Cortex of kidney (tissue), 1 donor: ENCODE measurements at places on chromosomes 3 and 15.

GRCh38 chr15:70199540-70200410 lies 102.1 kb upstream of the TLE3 start:
- DNase-seq, result no peak

DNA sequence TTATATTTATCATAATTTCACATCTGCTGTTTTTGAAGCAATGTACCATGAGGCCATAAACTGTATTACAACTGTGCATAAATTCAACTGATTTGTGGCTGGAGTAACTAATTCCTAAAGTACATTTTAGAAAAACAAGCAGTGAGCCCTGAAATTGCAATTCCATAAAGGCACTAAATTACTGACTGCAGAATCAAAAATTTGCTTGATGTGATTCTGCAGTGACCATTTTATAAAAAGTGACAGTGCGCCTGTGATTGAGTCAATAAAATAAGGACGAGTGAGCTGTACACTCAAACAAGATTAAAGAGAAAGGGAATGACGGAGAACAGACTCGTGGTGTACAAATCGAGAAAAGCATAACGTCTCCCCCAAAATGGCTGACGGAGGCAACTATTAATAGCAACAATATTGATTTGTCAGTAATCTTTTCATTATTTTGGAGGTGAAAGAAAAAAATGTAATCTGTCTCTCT lies 121.4 kb upstream of the MEIS2 start:
- DNase-seq, result no peak

- DNase-seq, result no peak
These were observed 38.9 kb upstream of the SSR3 start for GRCh38 chr3:156593814-156594213.

- DNase-seq, result no peak
These were observed 413.5 kb downstream of the MECOM start for GRCh38 chr3:169250000-169250399.

DNA sequence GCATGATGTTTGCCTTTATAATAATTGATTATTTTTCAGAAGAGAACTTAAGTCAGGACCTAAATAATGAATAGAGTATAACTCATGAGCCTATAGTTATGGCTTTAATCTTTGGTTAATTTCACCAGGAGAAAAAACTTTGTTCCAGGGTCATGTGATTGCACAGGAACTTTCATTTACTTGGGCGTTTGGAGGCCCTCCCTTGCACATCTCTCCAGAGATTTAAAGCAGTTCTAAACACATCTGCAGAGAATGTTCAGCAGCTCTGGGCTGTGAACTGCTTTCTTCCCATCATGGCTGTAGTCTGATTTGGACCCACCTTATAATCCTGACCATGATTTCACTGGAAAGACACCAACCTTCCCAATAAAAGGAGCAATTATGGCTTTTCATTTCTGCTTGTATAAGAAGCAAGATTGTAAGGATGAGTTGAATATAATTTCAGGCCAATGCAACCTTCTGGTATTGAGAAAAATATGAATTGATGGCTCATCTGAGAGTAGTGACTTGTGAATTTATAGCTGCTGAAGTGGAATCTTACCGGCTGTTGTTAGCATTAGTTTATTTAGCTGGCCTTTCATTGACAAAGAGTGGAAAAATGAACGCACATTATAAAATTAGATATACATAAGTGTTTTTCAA lies 80.9 kb upstream of the PRTG start:
- DNase-seq, result no peak

GRCh38 chr3:194998417-194998816 lies 272.5 kb downstream of the XXYLT1 start:
- DNase-seq, result no peak

GRCh38 chr15:32675466-32675865 lies 34.0 kb downstream of the SCG5 start:
- DNase-seq, result no peak

DNA sequence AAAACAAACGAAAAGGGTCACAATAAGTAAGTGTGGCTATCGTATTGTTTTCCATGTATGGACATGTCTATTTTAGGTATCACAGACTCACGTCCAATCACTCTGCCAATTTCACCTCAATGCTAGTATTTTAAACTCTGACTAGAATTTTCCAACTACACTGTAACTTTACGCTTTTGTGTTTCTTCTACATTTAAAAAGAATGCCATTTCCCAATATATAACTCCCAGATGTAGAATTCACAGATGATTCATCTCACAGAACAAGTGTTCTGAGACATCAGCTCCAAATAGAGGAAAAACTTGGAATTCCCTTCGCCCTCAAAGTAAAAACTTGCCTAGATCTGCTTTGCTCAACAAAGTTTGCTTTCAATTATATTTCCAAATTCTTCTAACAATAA lies 14.2 kb downstream of the LRIG1 start:
- no peak for DNase-seq

- DNase-seq, result no peak
These were observed 57.6 kb upstream of the ATP11B start for GRCh38 chr3:182735672-182736071.

- no peak for DNase-seq
These were observed 37.0 kb downstream of the HDGFL3 start for GRCh38 chr15:83170474-83171165.

DNA sequence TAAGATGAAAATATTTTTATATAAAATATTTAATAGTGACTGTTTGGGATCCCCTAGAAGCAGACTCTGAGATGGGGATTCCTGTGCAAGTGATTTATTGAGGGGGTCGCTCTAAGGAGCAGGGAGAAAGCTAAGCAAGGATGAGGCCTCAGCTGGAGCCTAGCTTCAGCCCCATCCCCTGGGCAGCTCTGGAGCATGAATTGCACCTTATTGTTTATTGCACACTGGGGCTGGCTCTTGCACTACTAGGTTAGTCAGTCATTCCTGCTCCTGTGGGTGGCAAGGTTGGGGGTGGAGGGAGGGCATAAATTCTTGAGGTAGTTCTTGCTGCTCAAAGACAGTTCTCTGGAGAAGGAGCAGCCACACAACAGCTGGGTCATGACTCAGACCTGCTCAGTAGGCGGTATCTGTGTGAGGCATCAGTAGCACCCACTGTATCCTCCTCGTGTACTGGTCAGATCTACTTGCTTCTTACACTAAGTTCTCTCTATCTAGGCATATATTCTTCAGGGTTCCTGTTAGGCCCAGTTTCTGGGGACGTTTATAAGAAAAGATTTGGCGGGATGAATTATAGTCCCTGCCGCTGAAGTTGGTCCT lies 27.2 kb upstream of the TNFSF10 start:
- DNase-seq, result no peak

DNA sequence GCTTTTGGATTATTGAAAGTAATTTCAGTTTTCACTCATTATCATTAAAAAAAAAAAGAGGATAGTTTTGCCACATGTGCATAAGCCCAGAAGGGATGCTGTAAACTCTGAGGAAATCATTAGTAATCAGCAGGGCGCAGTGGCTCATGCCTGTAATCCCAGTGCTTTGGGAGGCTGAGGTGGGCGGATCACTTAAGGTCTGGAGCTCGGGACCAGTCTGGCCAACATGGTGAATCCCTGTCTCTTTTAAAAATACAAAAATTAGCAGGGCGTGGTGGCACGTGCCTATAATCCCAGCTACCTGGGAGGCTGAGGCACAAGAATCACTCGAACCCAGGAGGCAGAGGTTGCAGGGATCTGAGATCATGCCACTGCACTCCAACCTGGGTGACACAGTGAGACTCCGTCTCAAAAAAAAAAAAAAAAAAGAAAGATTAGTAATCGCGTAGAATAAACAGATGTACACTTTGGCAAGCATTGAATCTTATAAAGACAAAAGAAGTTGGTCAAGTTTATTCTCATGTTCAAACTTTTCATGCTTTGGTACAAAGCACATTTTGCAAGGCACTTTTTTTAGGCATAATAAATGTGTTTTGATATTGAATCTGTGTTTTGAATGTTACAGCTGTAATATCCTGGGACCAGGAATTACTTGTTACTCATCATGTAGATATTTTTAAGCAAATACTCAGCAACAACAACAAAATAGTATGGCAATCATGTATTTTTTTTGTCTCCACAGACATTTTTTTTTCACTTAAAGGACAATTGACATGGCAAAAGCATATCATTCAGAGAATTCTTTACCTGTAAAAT lies 93.2 kb upstream of the AGTR1 start:
- no peak for DNase-seq
